ENCODE measurements at places on chromosomes 3 and 15.

GRCh38 chr15:36877294-36877693 lies 223.1 kb downstream of the MEIS2 start:
- no peak for DNase-seq

- no peak for DNase-seq
Observed at GRCh38 chr3:15932348-15933300, 134.8 kb upstream of the ANKRD28 start.

DNA sequence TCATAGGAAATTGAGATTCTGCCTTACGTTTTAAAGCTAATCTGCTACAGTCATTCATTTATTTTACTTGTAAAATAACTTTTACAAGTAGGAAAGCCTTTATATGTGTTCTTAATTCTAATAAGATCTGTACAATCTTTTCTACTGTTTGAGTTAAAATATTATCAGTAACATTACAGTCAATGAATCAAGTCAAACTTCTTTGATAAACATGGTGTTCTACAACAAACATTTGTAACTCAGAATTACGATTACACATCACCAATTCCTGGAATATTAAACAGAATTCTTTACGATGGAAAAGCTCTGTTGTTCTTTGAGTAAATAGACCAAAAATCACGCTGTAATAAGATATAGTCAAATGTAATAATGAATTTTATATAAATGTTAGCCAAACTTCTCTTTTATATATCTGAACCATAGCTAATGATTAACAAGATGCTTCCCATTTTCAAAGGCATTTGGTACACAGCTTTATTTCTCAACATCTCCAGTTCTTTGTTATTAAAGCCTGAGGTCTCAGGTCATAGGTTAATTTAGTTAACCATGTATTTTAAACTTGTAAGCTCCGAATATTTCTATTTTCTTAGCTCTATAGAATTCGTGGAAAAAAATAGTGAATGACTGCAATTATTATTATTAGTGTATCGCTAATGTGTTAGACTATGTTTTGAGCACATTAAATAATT lies 232.4 kb downstream of the NAALADL2 start:
- no peak for DNase-seq

- DNase-seq: no peak
Observed at GRCh38 chr3:169354774-169355501, 308.6 kb downstream of the MECOM start.

DNA sequence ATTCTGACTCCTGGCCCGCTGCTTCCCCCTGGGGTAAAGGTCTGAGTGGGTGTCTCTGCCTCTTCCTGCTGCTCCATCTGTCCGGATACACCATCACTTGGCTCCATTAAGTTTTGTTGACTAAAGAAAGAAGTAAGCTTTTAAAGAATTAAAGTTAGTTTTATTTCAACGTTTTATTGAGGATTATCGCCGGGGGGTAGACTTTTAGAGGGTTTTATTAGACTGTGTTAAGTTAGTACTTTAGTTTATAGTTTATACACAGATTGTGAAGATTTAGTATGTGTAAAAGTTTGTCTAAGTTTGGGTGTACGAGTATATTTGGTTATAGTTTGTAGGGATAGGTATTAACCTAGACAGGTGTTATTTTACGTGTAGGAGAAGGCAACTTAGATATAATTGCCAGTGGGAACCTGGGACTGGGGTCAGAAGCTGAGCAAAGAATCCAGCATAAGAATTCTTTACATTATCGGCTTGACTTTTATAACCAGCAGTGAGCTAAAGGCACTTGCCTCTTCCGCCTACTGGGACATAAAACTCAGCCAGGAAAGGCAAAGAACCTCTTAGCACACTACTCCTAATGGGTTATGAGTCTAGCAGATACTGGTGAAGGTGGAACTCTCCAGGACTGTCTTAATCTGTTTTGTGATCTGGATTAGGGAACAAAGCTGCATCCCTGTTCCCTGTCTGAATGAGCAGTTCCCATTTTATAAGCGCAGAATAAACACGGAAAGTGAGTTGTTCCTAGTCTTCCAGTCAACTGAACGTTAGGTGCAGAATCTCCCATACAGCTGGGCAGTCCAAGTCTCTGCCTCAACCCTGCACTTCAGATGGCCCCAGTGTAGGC lies 131.3 kb downstream of the FAM43A start:
- DNase-seq: no peak

DNA sequence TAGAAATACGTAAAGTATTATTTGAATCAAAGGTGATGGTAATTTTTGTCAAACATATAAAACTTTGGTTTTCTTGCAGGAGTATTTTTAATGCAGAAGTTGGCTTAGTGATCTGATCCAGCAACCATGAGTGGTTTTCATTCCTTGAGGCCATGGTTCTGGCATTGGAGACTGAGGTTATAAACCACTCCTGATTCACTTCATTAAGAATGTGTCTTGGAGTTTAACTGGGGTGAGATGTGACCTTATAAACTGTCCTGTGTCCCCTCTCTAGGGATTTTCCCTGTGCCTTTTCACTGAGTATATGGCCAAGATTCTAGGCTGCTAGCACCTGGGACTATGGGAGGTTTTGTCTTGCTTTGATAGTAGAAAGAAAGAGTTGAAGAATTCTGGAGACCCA lies 94.3 kb downstream of the RYR3 start:
- no peak for DNase-seq

- no peak for DNase-seq
Observed at GRCh38 chr15:95485367-95485766, 845.1 kb upstream of the NR2F2 start.

GRCh38 chr3:136909187-136909586 lies 47.2 kb downstream of the NCK1 start:
- no peak for DNase-seq

- DNase-seq: no peak
Observed at GRCh38 chr3:195698325-195698646, 22.5 kb upstream of the MUC20 start.

GRCh38 chr3:195135917-195136316 lies 135.0 kb downstream of the XXYLT1 start:
- no peak for DNase-seq

GRCh38 chr3:8712045-8712907 lies 21.3 kb upstream of the CAV3 start:
- no peak for DNase-seq

- DNase-seq: no peak
Observed at GRCh38 chr3:4340411-4341335, 37.5 kb downstream of the SETMAR start.

- DNase-seq: no peak
Observed at GRCh38 chr3:194552327-194552949, 65.6 kb upstream of the ATP13A3 start.

GRCh38 chr3:194075088-194075615 lies 60.8 kb upstream of the HES1 start:
- no peak for DNase-seq

Data from HTR-8/SVneo (cell line).